ENCODE measurements at places on chromosomes 6 and 20.

DNA sequence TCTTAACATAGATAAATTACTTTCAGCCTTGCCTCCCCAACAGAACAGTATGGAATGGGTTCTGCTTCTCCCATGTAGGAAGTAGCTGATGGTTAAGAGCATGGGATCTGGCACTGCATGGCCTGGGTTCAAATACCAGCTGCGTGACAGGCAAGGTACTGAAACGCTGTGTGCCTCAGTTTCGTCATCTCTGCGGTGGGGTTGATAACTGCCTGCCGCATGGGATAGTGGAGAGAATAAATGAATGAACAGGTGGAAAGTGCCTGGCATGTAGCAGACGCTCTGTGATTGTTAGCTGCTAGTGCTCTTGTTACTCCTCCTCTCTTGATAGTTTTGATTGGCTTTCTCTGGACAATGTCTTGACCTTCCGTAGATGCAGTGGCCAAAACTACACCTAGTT is 213.3 kb downstream of the ZDHHC14 start:
- no peaks in the 10 kb centered on the region for H3K36me3 ChIP-seq
- no peaks in the 10 kb centered on the region for H3K27me3 ChIP-seq
- peaks cover 12% of the 10 kb centered on the region for H3K4me1 ChIP-seq
- no peak overlapping the region for H3K27ac ChIP-seq
- no peak overlapping the region for H3K4me3 ChIP-seq
- DNase-seq, result no peak

- no peaks in the 10 kb centered on the region for H3K27me3 ChIP-seq
- peaks cover 5% of the 10 kb centered on the region for H3K4me1 ChIP-seq
- DNase-seq, result no peak
- peaks cover 1% of the 10 kb centered on the region for H3K36me3 ChIP-seq
- no peak overlapping the region for H3K27ac ChIP-seq
Observed at GRCh38 chr20:49631061-49631716, 63.3 kb upstream of the PTGIS start.

DNA sequence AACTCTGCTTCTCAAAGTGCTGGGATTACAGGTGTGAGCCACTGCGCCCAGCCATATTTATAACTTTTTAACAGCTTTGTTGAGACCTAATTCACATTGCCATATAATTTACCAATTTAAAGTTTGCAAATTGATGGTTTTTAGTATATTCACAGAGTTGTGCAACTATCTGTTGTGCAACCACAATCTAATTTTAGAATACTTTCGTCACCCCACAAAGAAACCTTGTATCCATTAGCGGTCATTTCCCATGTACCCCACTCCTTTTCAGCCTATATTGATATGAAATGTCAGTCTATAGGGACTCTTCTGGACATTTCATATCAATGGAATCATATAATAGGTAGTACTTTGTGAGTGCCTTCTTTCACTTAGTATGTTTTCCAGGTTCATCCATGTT is 55.8 kb downstream of the FOXO3 start:
- H3K4me1 ChIP-seq, result peaks cover 3% of the 10 kb centered on the region
- no peak for DNase-seq
- H3K27me3 ChIP-seq, result no peaks in the 10 kb centered on the region
- H3K36me3 ChIP-seq, result no peaks in the 10 kb centered on the region
- no peak overlapping the region for H3K27ac ChIP-seq

DNA sequence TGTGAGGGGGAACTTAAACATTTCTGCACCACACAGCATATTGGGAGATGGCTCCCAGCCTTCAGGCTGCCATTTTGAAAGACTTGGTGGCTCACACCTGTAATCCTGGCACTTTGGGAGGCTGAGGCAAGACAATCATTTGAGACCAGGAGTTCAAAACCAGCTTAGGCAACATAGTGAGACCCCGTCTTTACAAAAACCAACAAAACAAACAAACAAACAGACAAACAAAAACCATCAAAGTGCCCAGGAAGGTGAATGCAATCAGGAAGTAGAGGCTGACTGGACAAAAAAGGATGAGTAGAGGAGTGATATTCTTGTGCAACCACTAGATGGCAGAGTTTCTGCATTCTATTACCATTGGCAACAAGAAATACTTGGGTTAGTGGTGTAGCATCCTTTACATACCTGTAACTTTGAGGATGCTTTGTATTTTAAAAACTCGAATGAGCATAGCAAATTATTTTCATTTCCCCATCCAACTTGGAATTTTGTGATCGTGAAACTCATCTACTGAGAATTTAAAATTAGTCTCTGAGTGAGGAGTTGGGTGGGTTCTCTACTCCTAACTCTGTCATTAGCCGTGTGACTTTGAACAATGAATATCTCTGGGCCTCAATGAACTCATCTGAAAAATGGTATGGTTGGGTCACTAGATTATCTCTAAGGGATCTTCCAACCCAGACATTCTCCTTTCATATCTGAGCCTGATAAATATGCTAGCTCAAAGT is 84.4 kb downstream of the CRYBG1 start:
- H3K27me3 ChIP-seq, result no peaks in the 10 kb centered on the region
- H3K27ac ChIP-seq, result no peak overlapping the region

DNA sequence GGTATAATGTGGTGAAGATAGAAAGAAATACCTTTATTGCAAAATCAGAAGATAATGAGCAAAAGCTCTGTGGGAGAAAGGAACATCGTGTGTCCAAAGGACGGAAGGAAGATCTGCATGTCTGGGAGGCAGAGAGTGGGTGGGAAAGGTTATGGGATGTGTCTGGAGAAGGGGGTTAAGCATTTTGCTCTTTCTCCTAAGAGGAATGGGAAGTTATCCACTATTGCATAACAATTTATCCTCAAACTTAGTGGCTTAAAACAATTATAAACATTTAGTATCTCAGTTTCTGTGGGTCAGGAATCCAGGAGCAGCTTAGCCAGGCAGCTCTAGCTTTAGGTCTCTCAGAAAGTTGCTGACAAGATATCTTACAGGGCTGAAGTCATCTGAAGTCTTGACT is 229.1 kb upstream of the CITED2 start:
- H3K4me3 ChIP-seq, result no peak overlapping the region
- H3K4me1 ChIP-seq, result no peaks in the 10 kb centered on the region
- no peak overlapping the region for H3K27ac ChIP-seq
- no peak for DNase-seq
- H3K36me3 ChIP-seq, result no peaks in the 10 kb centered on the region
- H3K27me3 ChIP-seq, result no peaks in the 10 kb centered on the region

DNA sequence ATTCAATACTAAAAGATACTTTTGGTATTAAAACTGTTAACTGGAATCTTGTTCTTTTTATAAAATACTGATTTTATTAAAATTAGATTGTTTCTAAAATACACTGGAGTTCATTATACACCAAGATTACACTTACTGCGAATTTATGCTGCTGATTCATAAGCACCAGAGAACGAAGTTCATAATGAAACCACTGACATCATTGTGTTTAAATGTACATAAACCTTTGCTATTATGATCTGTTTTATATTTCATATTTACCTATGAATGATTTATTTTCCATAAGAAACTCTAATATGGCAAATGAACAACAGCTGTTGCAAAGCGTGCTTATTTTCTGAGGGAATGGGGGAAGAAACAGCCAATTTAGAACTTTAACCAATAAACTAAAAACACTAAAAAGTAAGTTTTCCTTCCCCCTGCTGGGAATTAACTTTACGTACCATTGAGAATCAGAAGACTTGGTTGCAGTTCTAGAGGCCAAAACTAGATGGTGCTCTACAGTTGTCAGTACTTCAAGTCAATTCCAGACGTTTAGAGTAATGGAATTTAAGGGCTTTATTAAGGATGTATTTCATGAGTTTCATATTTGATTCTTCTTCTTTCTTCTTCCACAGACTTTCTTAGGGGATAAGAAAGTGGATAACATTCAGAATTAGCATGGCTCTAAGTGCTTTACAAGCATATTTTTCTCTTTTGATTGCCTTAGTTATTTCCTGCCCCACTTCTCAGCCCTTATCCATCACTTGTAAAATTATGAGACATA is 30.8 kb upstream of the COL19A1 start:
- H3K4me1 ChIP-seq, result no peaks in the 10 kb centered on the region
- H3K27me3 ChIP-seq, result no peaks in the 10 kb centered on the region
- no peak overlapping the region for H3K4me3 ChIP-seq
- no peaks in the 10 kb centered on the region for H3K36me3 ChIP-seq
- peak; percentile 79 for DNase-seq

DNA sequence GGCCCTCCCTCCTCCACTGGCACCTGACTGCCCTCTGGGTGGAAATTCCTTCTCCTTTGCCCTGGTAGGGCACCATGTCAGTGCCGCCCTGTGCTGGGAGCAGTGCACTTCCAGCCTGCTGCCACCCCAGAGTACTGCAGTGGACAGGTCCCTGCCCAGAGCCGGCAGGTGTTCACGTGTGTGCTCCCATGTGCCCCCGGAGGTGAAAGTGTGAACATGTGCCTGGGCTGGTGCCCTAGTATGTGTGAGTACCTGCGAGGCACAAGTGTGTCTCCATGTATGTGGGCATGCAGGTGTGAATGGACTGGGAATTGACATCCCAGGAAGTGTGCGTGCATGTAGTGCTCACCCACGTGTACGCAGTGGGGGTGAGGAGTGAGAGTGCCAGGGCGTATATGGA is 29.4 kb downstream of the SDCBP2 start:
- DNase-seq, result no peak
- no peak overlapping the region for H3K27ac ChIP-seq
- H3K36me3 ChIP-seq, result no peaks in the 10 kb centered on the region
- no peaks in the 10 kb centered on the region for H3K4me1 ChIP-seq

- DNase-seq, result peak; percentile 75
- no peaks in the 10 kb centered on the region for H3K36me3 ChIP-seq
- no peaks in the 10 kb centered on the region for H3K4me1 ChIP-seq
- H3K27me3 ChIP-seq, result no peaks in the 10 kb centered on the region
Observed at GRCh38 chr6:164252948-164253347, 838.4 kb downstream of the QKI start.

DNA sequence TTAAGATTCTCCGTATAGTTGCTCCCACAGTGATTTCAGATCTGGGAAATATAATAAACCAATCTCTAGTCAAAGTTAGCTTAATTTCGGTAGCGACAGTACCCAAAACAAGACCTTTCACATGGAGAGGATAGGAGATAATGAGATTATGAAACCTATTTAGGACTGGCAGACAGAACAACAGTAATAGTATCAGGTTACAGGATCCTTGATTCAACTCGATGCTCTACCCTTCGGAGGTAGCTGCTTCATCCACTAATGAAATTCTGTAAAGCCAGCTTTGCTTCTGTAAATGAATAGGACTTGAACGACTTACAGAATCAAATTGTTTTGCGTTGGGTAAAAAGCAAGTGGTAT is 534 bp upstream of the AKIRIN2 start:
- no peaks in the 10 kb centered on the region for H3K36me3 ChIP-seq
- peak overlapping the region; percentile 96 for H3K4me3 ChIP-seq
- H3K27ac ChIP-seq, result peak overlapping the region; percentile 86
- no peaks in the 10 kb centered on the region for H3K27me3 ChIP-seq

DNA sequence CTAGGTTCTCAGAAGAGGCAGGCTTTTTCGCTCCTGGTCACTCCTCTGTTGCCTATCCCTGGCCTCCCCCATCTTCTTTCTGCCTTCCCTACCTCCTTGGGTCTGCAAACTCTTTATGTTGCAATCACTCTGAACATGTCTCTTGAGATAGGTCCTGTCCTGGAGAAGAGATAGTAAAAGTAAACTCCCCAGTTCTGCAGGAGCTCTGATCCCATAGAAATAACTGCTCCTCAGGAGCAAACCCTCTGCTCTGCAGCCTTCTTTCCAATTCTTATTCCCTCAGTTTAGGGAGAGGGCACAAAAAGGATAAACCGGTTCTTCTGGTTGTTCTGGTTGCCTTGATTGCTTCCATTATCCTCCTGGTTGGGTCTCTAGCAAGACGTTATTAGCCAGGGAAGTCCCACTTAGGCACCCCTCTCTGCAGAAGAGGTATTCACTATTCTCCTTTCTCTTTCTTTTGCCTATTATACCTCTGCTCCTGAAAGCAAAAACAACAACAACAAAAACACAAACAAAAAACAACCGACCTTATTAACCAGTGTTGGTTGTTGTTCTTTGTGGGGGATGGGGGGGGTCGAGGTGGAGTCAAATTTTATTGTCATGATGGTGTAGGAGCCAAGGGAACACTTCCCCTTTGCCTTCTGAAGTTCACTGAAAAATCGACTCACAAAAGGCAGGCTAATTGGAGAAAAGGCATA is 973 bp downstream of the TRIM38 start:
- H3K4me3 ChIP-seq, result peak overlapping the region; percentile 91
- H3K36me3 ChIP-seq, result peaks cover 10% of the 10 kb centered on the region
- DNase-seq, result peak; percentile 87
- peaks cover 2% of the 10 kb centered on the region for H3K4me1 ChIP-seq
- H3K27ac ChIP-seq, result peak overlapping the region; percentile 55
- H3K27me3 ChIP-seq, result no peaks in the 10 kb centered on the region

DNA sequence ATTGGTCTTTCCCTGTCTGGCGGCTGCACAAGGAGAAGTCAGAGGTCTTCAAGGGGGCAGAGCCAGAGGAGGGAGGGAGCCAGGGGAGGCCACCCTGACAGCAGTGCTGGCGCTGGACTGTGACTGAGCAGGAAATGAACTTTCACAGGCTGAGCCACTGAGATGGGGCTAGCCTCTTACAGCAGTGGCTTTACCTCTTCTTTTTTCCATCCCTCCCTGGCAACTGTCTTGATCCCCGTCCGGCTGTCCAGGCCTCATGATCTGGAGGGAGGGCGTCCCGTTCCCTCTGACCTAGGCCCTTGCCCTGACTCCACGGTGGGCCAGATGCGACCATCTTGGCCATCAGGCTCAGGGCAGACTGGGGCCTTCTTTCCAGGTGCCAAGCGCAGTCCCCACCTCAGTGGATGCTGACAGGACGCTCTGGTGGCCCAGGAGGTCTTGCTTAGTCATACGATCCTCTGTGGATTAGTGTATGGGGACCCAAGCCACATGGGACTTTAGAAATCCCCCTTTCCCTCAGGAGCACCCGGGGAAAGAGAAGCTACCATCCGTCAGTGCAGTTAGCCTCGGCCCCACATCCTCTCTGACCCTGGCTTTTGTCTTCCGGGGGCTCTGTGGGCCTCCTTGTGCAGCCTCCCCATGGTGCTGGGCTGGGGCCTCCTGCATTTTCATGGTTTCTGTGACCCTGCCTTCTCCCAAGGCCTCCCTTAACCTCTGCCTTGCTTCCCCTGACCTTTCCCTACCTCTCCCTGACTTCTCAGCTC is 57.4 kb upstream of the CCDC167 start:
- peaks cover 4% of the 10 kb centered on the region for H3K4me1 ChIP-seq
- H3K4me3 ChIP-seq, result no peak overlapping the region
- H3K36me3 ChIP-seq, result no peaks in the 10 kb centered on the region
- DNase-seq, result no peak
- H3K27ac ChIP-seq, result no peak overlapping the region

All from kidney (tissue), 22 donors.